NB4 (cell line): ENCODE measurements at places on chromosomes 11 and 22.

DNA sequence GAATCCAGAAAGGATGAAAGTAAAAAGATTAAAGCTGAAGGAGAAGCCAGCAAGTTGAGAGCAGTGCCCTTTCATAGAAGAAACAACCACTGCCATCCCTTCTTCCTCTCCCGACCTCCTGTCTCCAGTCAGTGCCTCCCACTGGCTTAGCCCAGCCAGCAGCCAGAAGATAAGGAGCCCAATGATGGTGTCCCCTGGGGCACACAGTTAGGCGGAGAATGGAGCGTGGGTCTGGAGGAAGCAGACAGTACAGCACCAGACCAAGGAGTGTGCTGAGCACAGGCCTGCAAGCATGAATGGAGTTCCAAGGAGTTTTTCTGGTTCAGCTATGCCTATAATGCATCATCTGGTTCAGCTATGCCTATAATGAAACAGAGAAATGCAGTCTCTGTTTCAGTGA is 54.3 kb upstream of the TNRC6B start:
- no peak for DNase-seq

DNA sequence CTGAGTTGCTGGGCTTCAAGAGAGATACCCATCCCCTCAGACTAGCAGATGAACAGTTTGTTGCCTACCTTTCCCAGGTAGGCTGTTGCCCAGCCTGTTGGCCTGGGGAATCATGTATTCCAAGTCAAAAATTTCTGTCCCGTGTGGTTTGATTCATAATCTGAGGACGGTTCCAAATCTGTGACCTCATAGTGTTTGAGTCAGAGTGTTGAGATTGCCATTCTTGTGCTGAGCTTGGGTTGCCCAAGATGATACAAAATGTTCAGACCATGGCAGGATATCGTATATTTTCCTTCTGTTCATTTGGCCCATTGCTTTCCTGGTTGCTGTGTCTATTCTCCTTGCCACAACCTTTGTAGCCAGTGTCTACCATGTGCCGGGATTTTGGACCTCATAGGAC is 64.3 kb downstream of the CYB5R2 start:
- DNase-seq = no peak

GRCh38 chr11:86632499-86633269 is 39.7 kb downstream of the ME3 start:
- peak; percentile 72 for DNase-seq

GRCh38 chr22:39219071-39220039 is 25.4 kb downstream of the PDGFB start:
- DNase-seq = no peak

GRCh38 chr11:122724520-122724919 is 69.0 kb downstream of the UBASH3B start:
- DNase-seq = no peak

DNA sequence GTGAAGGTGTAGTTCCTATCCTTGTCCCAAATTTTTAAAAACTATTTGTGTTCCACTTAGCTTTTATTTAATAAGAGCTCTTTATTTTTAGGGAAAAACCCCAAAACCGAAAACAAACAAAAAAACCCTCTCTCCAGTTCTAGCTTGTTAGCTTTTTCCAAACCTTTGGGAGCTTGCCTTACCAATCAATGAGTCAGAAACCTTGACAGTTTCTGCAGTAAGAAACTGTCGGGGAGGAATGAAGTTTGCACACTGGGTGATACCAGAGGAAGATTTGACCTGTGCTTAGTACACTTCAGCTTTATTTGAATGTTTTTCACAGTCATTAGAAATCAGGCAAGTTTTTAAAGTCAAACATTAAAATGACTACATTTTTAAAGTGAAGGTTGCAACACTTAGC is 105.0 kb downstream of the FAT3 start:
- DNase-seq = no peak

DNA sequence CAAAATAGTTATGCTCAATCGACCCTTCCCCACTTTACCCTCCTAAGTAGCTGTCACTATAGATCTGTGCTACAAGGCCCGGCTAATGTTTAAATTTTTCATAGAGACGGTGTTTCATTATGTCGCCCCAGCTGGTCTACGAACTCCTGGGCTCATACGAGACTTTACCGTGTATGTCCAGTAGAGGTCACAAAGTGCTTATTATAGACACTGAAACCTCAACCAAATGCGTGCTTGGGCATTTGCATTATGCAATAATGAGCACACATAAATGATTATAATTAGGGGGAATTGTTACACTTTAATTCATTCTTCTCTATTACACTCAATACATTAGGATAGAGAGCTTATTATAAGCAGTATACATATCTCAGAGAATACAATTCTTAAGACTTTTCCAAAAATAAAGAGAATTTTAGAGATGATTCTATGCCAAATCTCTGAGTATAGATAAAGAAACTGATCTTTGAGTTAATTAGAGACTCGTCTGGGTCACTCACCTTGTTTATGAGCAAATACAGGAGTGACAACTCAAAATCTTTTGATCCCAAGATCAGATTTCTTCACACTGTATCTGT is 12.5 kb upstream of the MRPL16 start:
- peak; percentile 87 for DNase-seq

- DNase-seq = no peak
Observed at GRCh38 chr11:124519850-124520549, 23.5 kb downstream of the OR8B12 start.

- peak; percentile 19 for DNase-seq
Observed at GRCh38 chr22:16915701-16916100, 90.5 kb upstream of the XKR3 start.
